Activated CD4-positive, CD25-positive, alpha-beta regulatory T cell treated with anti-CD3 and anti-CD28 coated beads, Interleukin-2, amount 50 U/mL, for 16 hours (primary cell): ENCODE measurements at places on chromosomes 4 and X.

DNA sequence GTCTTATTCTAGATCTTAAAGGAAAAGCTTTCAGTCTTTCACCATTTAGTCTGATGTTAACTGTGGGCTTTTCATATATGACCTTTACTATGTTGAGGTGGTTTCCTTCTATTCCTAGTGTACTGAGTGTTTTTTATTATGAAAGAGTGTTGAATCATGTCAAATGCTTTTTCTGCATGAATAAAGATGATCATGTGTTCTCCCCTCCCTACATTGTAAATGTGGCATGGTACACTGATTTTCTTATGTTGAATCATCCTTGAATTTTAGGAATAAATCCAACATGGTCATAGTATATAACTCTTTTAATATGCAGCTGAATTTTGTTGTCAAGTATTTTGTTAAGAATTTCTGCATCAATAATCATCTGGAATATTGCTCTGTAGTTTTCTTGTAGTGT lies 4.3 kb downstream of the CLGN start:
- DNase-seq, result no peak

- DNase-seq, result no peak
Observed at GRCh38 chr4:104334410-104334809, 160.3 kb downstream of the CXXC4 start.

GRCh38 chr4:25628451-25628850 lies 27.2 kb upstream of the SLC34A2 start:
- no peak for DNase-seq

- DNase-seq, result no peak
Observed at GRCh38 chr4:37666625-37667071, 19.5 kb downstream of the RELL1 start.

DNA sequence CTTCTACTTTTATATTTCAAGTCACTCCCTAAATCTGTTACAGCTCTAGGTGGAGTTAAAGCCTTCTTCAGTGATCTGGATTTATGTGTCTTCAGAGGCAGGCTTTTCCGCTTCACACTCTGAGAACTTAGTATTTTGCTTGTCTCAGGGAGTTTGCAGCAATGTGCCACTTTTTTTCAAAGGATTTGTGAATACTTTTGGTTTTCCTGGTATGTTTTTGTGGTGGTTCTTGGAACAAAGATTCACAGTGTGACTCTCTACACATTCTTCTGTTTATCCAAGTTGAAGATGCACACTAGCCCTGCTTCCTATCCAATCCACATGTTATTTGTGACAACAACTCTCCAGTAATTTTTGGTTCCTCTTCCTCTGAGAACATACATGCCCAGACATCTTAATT lies 1253.7 kb downstream of the TECRL start:
- no peak for DNase-seq

DNA sequence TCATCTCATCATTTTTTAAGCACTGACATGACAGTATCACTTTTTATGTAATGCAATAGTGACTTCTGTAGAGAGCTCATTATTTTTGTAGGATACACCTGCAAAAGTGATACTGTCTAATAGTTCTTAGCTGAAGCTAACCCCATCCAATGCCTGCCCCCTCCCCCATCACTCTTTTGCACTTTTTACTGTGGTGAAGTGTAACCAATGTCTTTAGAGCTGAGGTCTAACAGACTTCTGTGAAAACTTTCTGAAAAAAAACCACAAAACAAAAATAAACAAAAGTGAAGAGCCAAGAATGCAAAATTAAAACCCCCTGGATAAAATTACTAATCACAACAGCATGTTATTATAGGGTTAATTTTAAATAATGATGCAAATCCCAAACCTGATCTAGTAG lies 301.1 kb downstream of the ANK2 start:
- no peak for DNase-seq

DNA sequence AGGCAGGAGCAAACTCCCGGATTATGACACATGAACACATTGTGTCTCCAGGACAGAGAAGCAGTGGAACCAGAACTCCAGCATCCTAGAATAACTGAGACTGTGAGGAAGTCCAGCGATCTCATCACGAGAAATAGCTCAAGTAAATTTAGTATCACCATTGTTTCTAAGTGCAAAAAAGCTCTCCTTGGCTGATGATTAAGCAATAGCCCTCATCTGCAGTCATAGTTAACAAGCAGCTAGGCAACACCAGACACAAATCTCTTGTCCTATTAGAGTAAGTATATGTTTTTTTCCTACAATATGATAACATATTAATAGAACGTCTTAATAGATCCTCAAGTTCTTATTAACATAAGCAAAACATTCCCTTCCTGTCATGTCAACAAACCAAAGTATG lies 2.4 kb upstream of the CFAP299 start:
- no peak for DNase-seq

DNA sequence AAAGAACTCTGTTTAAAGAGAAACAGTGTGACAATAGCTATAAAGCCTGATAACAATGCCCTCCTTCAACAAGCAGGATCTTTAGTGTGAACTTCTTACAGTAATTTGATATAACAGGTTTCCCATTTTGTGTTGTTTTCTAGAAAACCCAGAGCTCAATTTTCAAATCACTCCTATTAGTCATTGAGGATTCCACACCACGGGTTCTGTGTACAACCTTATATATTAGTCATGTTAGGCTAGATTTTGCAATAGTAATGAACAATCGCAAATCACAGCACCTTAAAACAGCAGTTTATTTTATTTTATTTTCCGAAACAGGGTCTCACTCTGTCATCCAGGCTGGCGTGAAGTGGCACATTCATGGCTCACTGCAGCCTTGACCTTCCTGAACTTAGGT lies 1020.9 kb upstream of the INTU start:
- no peak for DNase-seq

DNA sequence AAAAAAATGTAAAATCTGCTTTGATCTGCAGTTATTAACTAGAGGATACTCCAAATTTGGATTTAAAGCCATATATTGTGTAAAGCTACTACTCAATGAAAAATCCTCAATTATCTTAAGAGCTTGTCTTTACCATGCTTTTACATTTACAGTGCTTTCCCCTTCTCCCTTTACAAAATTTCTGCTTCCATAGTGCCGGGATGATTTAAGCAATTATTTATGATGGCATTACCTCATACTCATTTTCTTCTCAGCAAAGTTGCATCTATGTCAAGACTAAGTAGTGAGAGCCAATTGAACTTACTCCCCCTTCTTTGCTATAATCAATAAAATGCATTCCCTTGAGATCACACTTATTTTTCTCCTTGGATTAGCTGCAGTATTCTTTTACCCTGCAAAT lies 505.4 kb upstream of the AGA start:
- DNase-seq, result no peak

GRCh38 chr4:38034986-38035882 lies 75.0 kb downstream of the PTTG2 start:
- peak; percentile 10 for DNase-seq

DNA sequence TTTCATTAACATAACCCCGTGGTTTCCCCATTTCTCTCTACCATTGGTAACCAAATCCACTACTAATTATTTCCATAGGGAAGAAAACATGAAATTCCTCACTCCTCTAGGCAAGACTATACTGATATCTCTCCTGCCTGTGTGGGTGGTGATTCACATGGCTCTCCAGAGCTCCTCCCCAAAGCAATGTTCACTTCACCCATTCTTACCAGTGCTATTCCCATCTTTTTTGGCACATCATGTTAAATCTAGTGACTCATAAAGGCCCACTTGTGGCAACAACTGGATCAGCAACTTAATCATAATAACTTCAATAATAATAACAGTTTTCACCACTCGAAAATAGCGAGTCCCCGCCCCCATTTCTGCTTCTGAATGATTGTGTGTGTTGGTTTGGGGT lies 6.1 kb upstream of the HCCS start:
- no peak for DNase-seq

- no peak for DNase-seq
Observed at GRCh38 chrX:69093960-69094871, 71.0 kb downstream of the PJA1 start.

- DNase-seq, result no peak
Observed at GRCh38 chr4:19164334-19164733, 1087.4 kb upstream of the SLIT2 start.

DNA sequence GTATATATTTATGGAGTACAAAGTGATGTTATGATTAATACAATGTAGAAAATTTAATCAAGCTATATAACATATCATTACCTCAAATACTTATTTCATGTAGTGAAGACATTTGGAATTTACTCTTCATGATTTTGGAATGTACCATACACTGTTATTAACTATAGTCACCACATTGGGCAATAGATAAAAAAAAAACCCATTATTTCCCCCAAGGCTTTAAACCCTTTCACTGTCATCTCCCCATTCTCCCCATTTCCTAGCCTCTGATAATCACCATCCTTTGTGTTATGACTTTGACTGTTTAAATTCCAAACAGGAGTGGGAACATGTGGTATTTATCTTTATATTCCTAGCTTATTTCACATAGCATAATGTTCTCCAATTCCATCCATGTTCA lies 2189.1 kb upstream of the AGA start:
- DNase-seq, result no peak

- DNase-seq, result no peak
Observed at GRCh38 chrX:11628399-11628798, 37.3 kb downstream of the ARHGAP6 start.

DNA sequence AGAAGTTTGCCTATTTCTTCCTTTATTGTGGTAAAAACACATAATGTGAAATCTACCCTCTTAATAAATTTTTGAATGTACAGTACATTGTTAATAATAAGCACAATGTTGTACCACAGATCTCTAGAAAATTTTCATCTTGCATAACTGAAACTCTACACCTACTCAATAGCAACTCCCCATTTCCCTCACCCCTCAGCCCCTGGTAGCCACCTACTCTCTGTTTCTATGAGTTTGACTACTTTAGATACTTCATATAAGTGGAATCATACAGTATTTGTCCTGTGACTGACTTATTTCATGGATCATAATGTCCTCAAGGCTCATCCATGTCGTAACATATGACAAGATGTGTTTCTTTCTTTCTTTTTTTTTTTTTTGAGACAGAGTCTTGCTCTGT lies 446.4 kb downstream of the RPA4 start:
- DNase-seq, result no peak

- DNase-seq, result no peak
Observed at GRCh38 chr4:119664168-119664907, 35.7 kb upstream of the PDE5A start.

- no peak for DNase-seq
Observed at GRCh38 chrX:129823115-129823514, 20.6 kb downstream of the ZDHHC9 start.

- DNase-seq, result no peak
Observed at GRCh38 chrX:20063716-20064351, 52.9 kb downstream of the MAP7D2 start.
